ENCODE measurements at places on chromosomes 2 and 18.
A peak's percentile ranks its signal among the peaks of the same experiment; 100 is the strongest.

DNA sequence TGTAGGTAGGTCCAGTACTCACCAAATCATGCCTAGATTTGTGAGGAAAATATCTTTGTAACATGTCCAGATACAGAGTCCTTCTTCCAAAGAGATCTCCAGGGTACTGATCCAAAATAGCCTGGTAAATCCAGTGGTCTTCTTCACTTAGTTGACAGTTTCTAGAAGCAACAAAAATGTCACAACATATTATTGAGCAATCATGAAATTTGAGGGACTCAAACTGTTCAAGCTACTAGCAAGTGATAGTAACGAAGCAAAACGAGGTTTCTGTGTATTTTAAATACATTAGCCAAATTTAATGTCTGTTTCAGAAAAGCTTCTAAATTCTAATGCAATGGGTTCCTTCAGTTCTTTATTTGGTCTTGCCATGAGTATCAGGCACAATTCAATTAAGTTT, 142.8 kb downstream of the CCDC148 start:
- DNase-seq = no peak

DNA sequence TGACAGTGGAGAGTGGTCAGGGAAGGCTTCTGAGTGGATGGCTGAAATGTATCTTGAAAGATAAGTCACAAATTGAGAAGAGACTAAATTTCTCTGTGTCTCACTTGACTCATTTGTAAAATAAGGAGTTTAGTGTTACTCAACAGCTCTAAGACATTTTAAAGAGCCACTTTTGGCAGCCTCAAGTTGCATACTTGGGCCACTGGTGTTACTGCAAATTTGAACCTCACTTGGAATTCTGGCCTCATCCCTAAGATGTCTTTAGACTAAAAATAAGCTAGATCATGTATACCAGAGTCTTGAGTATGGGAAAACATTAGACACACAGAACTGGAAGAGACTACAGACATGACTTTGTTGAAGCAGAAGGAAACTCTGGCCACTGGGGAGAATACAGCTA, 4.5 kb upstream of the MTLN start:
- no peak for DNase-seq

- no peak for DNase-seq
Observed at GRCh38 chr18:73235491-73235890, 367.7 kb upstream of the NETO1 start.

GRCh38 chr2:99613980-99614379, 124.2 kb upstream of the REV1 start:
- DNase-seq = no peak

- DNase-seq = no peak
Observed at GRCh38 chr2:20196657-20197161, 28.2 kb downstream of the SDC1 start.

- DNase-seq = no peak
Observed at GRCh38 chr2:22626621-22627020, 758.4 kb upstream of the KLHL29 start.

GRCh38 chr18:57819671-57820460, 16.8 kb upstream of the ATP8B1 start:
- peak; percentile 82 for DNase-seq

DNA sequence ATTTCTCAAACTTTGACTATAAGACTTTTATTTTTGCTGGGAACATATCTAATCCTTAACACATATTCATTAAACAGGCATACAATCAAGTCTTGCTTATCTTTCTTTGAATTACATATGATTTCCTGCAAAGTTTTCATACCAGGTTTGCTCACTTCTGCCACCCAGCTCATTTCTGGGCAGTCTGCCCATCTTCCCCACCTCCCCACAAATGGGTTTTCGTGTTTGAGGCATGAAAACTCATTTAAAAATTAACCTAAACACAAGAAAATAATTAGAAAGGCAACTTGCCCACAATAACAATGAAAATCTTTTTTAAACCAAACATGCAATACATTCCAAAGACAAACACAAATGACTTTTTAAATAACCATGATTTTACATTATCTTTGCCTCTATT, 3.4 kb downstream of the CHST9 start:
- DNase-seq = no peak

DNA sequence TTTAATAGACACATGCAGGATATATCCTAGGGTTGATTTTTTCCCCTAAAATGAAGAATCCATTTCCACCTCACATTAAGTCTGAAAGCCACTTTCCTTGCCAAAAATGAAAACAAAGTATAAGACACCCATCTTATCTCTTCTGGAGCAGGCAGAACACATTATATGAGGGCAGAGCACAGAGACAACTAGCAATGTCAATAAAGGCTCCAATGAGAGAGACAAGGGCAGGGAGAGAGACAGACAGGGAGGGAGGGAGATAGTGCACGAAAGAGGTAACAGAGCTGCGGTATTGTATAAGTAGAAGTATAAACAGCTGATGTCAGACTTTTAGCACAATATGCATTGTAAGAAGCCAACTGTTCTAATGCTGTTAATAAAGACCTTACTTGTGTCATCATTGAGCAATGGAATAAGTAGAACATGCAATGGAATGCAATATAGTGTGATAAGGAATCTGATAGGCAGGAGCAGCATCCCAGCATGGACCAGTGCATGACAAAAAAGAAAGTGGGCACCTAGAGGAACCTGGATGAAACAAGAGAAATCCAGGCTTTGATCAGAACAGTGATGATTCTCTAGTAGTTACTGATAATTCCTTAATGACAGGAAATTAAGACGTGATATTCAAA, 150.6 kb upstream of the TCF4 start:
- DNase-seq = no peak

- DNase-seq = no peak
Observed at GRCh38 chr2:167386694-167387093, 498.4 kb downstream of the XIRP2 start.

GRCh38 chr2:16417726-16418125, 247.9 kb downstream of the CYRIA start:
- DNase-seq = no peak

DNA sequence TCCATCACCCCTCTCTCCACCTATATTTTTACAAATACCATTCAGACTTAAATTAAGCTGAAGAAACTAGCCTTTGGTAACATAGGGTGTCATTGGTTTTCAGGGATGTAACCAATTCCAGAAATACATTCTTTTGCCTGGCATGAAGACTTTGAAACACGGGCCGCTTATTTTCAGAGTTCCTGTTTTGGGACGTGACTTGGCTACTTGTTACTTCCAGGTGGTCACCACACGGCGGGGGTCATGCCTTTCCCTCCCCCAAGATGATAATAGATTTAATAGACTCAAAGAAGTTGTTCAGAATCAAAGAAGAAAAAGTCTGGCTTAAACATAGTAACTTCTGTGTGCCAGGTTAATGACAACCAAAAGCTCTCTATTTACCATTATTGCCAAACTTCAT, 110.6 kb downstream of the SEPTIN10 start:
- DNase-seq = no peak

DNA sequence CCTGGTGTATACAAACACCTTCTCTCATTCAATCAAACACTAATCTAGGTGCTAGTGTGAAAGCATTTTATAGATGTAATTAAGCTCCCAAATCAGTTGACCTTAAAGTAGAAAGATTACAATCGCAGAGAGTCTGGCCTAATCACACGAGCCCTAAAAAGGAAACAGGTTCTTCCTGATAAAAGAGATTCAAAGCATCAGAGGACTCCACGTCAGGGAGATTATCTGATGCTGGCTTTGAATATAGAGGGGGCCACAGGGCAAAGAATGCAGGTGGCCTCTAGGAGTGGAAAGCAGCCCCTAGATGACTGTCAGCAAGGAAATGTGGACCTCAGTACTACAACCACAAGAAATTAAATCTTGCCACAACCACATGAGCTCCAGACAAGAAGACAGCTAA, 28.2 kb upstream of the ZC3H15 start:
- DNase-seq = no peak

DNA sequence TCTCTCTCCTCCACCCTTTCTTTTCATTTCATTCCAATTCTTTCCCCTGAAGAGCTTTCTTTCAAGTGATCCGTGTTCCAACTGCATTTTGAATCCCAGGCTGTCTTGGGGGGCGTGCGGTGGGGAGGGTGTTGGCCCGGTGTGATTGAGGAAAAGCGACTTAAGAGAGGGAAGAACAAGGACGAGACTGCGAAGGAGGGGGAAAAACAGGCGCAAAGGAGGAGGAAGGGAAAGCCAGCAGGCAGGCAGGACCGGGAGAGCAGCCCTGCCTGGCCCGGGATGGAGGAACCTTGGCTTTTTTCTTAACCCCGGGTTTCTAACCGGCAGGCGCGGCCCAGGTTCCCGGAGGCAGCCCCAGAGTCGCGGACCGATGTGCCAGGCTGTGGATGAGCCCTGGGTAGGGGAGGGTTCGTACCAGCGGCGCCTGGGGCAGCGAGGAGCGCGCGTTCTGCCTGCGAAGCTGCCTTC, 1.3 kb downstream of the ADCYAP1 start:
- no peak for DNase-seq

GRCh38 chr2:31012406-31012805, 125.8 kb downstream of the GALNT14 start:
- DNase-seq = no peak

DNA sequence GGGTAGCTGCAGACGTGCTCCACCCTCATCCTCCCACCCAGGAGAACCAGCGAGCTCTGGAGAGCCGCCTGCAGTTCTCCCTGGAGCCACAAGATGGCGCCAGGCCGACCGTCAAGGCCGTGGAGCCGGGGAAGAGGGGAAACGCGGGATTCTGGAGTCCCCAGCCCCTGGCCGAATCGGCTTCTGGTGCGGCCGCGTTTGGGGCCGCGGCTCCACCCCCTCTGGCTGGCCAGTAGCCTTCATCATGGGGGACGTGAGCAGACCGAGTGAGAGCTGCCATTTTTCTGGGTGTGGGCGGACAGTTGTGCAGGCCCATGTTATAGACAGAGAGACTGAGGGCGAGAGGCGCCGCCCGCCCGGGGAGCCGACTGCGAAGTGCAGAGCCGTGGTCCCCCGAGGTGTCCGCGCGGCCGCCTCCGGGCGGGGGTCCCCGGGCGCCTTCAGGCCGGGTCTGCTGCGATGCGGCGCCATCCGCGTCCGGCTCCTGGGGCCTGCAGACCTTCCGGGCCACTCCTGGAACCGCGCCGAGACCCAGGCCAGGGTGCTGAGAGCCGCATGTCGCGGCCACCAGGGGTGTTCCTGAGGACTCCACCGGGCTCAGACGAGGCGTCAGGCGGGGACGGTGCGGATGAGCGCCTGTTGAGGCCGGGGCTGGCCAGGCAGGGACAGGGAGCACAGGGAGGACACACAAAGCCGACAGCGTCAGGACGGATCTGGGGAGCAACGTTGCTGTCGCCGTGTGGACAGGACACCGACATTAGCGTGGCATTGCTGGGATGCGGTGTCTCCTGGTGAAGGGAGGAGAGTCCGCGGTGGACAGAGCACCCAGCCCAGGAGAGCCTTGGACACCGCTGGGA, 418.2 kb upstream of the HS6ST1 start:
- peak; percentile 3 for DNase-seq

GRCh38 chr18:58699551-58699950, 28.3 kb downstream of the MALT1 start:
- no peak for DNase-seq

DNA sequence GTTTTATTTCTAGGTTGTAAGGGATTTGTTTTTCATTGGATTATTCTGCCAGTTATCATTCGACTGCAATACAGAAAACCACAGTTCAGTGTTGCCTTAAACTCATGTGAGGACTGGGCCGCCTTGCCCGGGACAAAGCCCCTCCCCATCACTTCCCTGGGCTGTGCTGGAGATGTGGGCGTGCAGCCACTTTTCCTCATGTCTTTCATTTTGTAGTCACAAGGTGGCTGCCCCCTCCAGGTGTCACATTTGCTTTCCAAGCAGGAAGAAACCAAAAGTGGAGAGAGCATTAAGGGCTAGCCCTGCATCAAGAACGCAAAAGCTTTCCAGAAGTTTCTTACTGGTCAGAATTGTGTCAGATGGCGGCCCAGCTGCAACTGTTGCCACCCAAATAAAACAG, 492.5 kb upstream of the ID2 start:
- no peak for DNase-seq

GRCh38 chr2:128416109-128416785, 97.6 kb upstream of the HS6ST1 start:
- no peak for DNase-seq

GRCh38 chr2:190843890-190844699, 36.5 kb upstream of the GLS start:
- DNase-seq = peak; percentile 64

DNA sequence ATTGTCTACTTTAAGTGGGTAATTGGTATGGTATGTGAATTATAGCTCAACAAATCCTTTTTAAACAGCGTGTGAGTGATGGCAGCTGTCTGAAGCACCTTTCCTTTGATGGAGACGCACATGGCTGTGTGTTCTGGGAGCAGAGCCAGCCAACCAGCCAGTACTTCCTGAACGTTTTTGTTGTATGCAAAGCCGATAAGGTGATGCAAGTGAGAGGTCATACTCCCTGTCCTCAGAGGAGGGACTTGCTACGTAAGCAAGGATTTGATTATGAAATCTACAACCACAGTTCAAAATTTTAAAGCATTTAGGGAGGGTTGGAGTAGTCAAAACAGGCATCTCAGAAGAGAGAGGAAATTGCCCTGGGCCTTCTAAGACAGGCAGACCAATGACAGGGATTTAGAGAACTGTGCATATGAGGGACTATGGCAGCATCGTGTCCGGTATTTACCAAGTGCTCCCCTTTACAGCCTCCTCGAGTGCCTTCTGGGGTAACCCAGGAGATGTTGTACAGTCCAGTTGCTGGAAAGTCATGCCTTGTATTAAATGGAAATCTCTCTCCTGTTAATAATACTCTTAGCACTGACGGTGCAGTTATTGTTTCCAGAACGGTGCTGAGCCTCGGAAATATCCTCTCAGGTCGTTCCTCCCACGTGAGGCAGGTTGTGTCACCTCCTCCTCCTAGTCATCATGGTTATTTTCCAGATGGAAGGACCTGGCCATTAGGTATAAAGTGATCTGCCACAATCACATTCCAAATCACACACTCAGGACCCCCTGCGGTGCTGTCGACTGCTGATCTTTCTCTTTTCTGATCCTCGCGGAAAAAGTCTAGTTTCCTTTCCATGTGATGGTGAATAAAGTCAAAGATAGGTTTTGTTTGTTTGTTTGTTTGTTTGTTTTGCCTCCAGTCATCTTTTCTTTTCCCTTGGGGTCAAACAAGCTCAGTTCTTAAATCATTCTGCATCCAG, 28.4 kb downstream of the ARHGEF4 start:
- DNase-seq = peak; percentile 2

DNA sequence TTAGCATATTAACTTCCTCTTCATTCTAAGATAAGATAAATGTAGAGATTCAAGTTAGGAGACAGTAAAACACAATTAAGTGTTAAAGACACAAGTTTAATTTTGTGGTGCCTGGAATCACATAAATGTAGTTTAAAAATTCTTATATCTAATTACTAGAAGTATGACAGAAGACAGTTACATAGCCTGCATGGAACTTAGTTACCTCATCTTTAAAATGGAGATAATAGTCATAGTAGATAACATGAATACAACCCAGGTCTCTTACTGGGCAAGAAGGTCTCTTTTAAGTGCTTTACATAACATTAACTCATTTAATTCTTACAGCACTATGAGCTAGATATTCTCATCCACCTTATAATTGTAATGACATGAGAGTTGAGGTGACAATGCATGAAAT, 15.1 kb downstream of the GALNT13 start:
- no peak for DNase-seq

- no peak for DNase-seq
Observed at GRCh38 chr2:64133354-64133753, 10.9 kb downstream of the PELI1 start.
